Stimulated activated CD8-positive, alpha-beta memory T cell treated with anti-CD3 and anti-CD28 coated beads, Interleukin-2, amount 100 ng/mL, for 48 hours (primary cell): ENCODE measurements at places on chromosomes 13 and 19.

DNA sequence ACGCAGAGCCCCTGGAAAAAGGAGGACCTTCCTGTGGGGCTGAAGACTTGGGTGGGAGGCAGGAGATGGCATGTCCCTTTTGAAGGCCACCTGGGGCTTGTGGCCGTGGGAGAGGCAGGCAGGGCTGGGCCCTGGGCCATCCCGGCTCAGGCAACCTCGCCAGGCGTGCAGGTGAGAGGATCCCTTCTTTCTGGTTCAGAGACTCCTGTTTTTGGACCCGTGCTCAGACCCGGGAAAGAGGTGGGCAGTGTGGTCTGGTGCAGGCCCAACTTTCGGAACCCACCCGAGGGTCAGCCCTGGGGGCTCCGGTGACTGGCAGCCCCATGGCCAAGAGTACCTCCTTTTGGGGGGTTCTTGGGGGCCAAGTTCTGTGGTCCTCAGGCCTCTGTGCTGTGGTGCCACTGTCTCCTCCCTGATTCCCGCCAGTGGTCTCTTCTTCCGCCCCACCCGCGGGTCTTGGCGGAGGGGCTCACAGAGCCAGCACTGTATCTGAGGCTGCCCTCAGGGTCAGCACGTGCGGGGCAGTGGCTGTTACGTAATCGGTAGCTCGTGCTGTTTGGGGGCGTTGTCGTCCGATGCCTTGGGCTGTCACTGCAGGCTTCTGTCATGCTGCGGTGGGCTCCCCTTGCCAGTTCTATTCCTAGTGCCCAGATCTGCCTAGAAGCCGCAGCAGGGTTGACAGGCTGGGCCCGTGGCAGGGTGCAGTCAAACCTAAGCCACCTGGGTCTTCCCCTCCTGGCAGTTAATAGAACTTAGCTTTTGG, 42.7 kb downstream of the KDM4B start:
- DNase-seq: no peak

DNA sequence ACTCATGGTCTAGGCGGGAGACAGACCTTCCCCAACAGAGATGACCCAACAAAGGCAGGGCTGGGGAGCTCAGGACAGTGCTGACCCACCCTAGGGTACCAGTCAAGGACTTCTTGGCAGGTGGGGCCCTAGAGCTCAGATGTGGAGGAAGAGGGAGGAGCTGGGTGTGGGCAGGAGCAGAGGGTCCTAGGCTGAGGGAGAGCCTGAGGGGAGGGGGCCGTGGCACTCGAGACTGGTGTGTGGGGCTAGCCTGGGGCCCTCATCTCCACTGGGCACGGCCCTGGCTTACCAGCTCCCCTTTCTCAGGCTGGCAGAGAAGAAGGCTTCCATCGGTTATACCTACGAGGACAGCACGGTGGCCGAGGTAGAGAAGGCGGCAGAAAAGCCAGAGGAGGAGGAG, 18.6 kb downstream of the CLASRP start:
- no peak for DNase-seq

DNA sequence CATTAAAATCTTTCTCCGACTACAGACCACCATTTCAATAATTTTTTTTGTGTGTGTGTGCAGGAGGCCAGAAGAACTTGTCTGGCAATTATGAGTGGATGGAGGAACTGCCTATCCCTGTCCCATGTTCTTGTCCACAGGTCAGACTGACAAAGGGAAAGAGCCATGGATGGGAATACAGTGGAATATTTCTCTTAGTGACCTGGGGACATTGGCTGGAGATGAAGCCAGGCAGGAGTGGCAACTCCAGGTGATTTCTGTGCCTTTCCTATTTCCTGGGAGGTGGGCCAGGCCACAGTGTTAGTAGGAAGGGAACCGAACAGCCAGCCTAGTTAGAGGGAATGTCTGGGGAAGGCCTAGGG, 3.7 kb downstream of the PSG9 start:
- DNase-seq: no peak

- no peak for DNase-seq
Measured at GRCh38 chr19:4059453-4059871, 7.2 kb downstream of the ZBTB7A start.

- no peak for DNase-seq
Measured at GRCh38 chr19:660793-661426, 2.1 kb downstream of the RNF126 start.

DNA sequence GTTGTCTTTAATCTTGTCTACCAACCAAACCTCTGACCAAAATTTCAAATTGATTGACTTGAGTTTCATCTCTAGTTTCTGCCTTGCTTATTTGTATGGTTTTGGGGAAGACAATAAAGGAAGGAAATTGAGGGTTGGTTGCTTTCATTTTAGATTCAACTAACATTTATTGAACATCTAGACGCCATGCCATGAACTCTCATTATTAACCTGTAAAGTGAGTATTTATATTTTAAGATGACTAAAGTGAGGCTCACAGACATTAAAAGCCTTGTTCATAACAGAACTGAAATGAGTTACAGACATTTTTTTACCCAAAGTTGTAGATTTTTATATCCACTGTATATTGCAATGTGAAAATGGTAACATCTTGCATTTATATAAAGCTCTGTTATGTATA, 239.3 kb downstream of the LMO7 start:
- DNase-seq: no peak

- no peak for DNase-seq
Measured at GRCh38 chr19:7098096-7098495, 28.6 kb downstream of the ZNF557 start.

GRCh38 chr13:101552786-101553185, 100.3 kb downstream of the ITGBL1 start:
- no peak for DNase-seq

DNA sequence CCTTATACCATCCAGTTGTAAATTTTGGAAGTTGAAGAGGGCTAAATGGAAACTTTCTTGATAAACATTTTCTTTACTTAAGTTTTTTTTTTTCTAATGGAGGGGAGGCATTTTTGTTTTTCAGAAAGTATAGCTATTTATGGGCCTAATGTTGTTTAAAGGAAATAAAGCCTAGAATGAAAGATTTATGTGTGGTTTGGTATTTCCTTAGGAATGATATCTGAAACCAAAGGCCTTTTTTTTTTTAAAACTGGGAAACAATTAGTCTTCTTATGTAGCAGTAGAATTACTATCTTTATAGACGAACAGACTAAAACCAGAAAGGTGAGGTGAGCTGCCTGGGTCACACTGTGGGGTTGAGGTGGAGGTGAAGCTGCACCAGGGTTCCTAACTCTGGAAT, 80.1 kb downstream of the ESD start:
- no peak for DNase-seq

GRCh38 chr19:10651851-10652250, 2.3 kb upstream of the ILF3 start:
- no peak for DNase-seq

- DNase-seq: no peak
Measured at GRCh38 chr19:5059213-5059574, 90.3 kb downstream of the KDM4B start.

DNA sequence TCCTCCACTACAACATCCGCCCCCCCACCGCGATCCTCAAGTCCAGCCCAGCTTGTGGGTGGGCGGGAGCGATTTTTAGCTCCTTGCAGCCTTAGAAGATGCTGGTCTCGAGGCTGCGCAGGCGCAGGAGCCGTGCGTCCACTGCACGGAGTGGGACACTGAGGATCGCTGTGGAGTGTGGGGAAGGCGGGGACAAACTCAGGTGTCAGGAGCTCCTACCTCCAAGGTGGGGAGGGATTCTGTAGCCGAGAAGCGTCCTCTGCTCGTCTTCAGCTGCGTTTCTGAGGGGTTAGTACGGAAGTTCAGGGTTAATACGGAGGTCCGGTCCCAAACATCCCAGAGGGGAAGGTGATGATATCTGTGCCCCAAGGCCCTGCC, at the start of gene RTBDN:
Gene RTBDN, minus strand, starts transcription at position 14 of the 378 bp plus-strand sequence. CDS start 4,600 bp downstream, outside the sequence.
- no peak for DNase-seq

GRCh38 chr19:21674454-21674853, 92.9 kb downstream of the ZNF100 start:
- no peak for DNase-seq

GRCh38 chr13:37747071-37747612, 122.4 kb downstream of the TRPC4 start:
- no peak for DNase-seq

- no peak for DNase-seq
Measured at GRCh38 chr13:37144661-37145060, 39.2 kb upstream of the CSNK1A1L start.

GRCh38 chr19:418761-419671, 10.1 kb upstream of the C2CD4C start:
- no peak for DNase-seq

- DNase-seq: no peak
Measured at GRCh38 chr13:21913010-21913409, 242.1 kb downstream of the FGF9 start.

- peak; percentile 85 for DNase-seq
Measured at GRCh38 chr13:99386911-99387788, 80.0 kb upstream of the GPR183 start.

DNA sequence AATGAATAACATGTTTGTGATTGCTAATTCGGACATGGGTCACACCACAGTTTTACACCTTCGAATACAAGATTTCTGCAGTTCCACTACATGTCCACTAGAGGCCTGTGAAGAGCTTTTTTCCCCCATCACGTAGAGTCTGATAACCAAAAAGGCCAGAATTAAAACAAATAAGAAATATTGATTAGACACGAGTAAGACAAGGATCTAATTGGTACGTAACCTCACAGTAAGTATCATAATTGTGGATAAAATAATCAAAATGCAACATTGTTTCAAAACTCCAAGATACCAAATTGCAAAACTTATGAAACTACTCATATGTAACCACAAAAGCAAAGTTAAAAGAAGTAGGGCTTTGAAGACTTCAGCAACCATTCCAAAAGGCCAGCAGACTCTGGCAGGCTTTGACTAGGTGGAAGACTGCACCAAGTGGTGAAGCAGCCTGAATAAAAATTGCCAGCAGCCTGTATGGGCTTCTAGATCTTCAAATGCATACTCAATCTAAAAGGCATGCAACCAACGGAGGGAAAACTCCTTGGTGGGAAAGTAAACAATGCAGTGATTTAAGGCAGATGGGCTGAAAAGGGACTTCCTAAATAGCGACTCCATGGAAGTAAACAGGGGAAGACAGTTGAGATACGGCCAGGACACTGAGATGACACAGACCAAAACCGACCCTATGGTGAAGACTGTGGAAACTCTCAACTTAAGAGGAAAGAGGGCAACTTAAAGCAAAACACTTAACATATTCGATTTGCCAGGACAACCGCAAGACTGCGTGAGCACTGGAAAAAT, 56.7 kb downstream of the STARD13 start:
- no peak for DNase-seq

DNA sequence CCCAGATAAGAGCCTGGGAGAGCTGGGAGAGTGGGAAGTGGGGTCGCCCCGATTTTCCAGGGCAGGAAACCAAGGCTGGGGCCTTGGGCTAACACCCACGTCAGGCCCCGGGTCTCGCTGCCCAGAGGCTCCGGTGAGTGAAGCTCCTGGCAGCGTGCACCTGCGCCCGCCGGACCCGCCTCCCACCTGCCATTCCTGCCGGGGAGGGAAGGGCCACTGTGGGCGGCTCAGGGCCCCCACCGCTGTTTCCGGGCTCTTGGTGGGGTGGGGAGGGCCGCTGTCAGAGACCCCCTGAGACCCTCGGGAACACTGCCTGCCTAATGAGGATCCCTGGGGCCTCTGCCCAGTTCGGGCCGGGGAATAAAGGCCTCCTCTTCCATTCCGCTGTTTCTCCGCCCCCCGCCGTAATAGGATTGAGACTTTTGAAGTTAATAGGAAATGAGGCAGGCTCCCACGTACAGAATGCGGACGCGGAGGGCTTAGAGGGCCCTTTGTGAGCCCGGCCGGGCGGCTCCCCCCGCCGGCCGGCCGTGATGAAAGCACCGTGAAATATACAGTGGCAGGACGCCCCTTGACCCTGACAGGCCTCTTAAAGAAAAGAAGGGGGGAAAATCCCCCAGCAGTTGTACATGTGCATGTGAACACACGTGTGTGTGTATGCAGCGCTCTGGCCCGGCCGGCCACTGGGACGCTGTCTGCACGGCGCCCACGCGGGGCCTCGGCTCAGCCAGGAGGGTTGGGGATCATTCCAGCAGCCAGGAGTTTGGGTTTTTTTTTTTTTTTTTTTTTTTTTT, 33.2 kb downstream of the EFNA2 start:
- no peak for DNase-seq
